ENCODE measurements at places on chromosomes 2 and 18. TPM values are rescaled to one million over a fixed set of nuclear protein-coding genes. Genes with fewer than 3 reads are reported as not detected.

Gene UCN
- total RNA-seq, result 1.9 TPM

Gene DSC1
- total RNA-seq, result not detected

Gene GPR39
- not detected for total RNA-seq

Gene MALL
- total RNA-seq, result 0.31 TPM

Gene VWC2L
- total RNA-seq, result not detected

Data from activated CD4-positive, alpha-beta memory T cell treated with anti-CD3 and anti-CD28 coated beads for 36 hours (primary cell).